CD4-positive, alpha-beta T cell treated with Interleukin-4 for 1 hour (primary cell): ENCODE measurements at places on chromosomes 13 and 19.

- peak; percentile 94 for DNase-seq
Measured at GRCh38 chr19:9796113-9796773, 22.6 kb downstream of the FBXL12 start.

- no peak for DNase-seq
Measured at GRCh38 chr19:38922482-38922881, 8.1 kb downstream of the SARS2 start.

GRCh38 chr13:106205871-106206270 is 329.6 kb downstream of the EFNB2 start:
- DNase-seq: no peak

- DNase-seq: peak; percentile 64
Measured at GRCh38 chr19:17385878-17386611, 8.0 kb downstream of the CCDC194 start.

- no peak for DNase-seq
Measured at GRCh38 chr13:51998723-51999509, 12.3 kb downstream of the ATP7B start.

- no peak for DNase-seq
Measured at GRCh38 chr19:28862238-28862637, 350.7 kb downstream of the UQCRFS1 start.

DNA sequence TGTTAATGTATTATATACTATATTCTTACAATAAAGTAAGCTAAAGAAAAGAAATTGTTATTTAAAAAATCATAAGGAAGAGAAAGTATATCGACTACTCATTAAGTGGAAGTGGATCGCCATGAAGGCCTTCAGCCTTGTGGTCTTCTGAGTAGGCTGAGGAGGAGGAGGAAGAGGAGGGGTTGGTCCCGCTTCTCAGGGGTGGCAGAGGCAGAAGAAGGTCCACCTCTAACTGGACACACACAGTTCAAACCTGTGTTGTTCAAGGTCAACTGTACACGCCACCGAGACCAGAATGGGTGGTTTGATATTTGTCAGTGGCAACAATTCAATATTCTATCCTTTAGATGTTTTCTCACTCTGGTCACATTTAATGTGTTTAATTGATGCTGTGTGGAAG is 67.2 kb downstream of the ALOX5AP start:
- no peak for DNase-seq

GRCh38 chr13:30808600-30808999 is 73.3 kb downstream of the ALOX5AP start:
- no peak for DNase-seq

DNA sequence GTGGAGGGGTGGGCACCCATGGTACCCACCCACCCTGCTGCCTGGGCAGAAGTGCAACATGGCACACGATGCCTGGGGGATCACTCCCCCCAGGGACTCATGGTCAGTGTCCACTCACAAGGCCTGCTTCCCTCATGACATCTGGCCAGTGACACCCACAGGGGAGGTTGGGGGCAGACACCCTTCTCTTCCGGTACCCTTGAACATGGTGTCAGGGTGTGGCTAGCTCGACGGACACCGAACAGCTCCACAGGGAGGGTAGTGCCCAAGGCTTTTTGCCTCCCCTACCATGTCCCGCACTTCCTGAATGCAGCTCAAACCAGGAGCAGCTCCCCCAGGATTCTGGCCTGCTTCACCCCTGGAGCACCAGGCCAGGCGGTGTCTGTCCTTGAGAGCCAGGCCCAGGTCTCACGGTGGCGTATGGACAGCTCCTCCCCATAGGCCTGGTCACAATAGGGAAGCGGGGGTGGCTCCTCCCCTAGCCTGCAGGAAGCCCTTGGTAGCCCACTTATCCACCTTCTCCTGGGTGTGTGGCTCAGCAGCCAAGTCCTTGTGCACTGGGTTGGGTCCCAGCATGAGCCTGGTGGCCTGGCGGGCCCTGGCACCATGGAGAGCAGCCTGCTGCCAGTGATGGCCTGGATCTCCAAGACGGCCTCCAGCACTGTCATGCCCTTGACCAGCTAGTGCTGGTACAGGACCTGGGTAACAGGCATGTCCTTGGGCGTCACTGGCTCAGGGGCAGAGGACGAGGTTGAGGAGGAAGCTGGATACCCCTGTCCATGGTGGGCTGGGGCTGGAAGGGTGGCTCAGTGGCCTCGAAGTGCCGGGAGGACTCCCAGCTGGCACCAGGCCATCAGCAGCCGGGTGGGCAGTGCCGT is 7.8 kb downstream of the ACP4 start:
- no peak for DNase-seq

GRCh38 chr13:85019121-85019520 is 780.1 kb downstream of the SLITRK6 start:
- DNase-seq: no peak

- no peak for DNase-seq
Measured at GRCh38 chr13:44921246-44921877, 67.9 kb downstream of the NUFIP1 start.

- DNase-seq: no peak
Measured at GRCh38 chr13:113981194-113981605, 7.3 kb upstream of the C13orf46 start.

DNA sequence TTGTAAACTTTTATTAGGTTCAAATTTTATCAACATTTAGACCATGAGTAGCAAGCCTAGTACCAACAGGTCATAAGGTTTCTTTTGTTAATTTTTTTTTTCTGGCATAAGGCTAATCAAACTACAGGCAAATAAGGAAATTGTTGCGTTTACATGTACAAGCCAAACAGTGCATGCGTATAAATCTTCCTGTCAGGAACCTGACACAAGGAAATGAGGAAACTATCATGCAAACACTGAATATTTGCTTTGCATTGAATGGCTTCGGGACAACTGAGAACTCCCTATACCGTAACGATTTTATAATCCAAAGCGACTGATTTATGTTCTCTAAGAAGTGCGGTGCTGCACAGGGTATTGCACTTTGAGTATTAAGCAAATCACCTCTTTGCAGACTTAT is 133.0 kb upstream of the TRPC4 start:
- DNase-seq: no peak

DNA sequence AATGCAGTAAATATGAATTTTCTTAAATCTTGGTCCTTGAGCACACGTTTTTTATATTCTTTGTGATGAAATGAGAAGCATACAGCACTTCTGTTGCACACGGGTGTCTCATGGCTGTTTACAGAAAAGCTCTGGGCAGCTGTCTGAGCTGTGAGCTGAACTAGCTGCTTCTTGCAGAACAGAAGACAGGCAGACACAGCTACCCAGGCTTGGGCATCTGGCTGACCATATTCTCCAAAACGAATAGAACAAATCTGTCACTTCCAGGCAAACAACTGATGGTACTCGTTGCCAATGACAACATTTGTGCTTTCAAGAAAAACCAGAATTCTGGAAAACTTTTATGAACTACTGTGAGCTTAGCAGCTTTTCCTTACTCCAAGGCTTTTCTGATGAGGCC is 16.2 kb downstream of the PCID2 start:
- no peak for DNase-seq

- no peak for DNase-seq
Measured at GRCh38 chr13:43792076-43792881, 5.5 kb upstream of the ENOX1 start.

GRCh38 chr13:62309904-62310303 is 894.3 kb upstream of the PCDH20 start:
- DNase-seq: no peak

DNA sequence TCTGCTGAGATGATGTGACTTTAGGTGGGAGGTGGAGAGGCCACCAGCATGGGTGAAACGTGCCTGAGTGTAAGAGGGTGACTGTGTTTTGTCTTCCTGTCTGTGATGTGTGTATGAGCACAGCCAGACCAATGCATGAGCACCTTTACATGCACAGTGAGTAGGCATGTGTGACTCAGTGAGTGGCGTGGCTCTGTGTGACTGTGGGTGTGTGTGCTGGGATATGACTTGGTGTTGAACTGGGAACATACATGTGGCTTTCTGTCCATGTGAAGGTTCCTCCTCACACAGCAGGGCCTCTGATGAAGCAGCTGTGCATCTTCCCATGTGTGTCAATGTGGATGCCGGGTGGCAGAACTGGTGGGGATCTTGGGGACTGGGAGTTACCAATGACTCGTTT is 19.9 kb upstream of the LGALS13 start:
- no peak for DNase-seq

DNA sequence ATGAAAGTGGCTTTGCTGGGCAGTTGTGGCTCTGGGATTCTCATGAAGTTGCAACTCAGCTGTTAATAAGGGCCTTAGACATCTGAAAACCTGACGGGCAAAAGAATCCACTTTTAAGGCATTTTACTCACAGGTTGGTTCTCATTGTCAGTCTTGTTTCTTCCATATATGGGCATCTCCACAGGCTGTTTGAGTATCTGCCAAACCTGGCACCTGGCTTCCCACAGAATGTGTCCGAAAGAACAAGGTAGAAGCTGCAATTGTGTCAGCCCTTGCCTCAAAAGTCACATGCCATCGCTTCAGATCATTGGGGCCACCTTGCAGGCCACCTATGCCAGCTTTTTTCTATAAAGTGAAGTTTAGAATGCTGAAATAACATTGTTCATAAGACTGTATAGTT is 102.4 kb downstream of the KCTD12 start:
- no peak for DNase-seq

- no peak for DNase-seq
Measured at GRCh38 chr13:107809125-107809524, 406.2 kb downstream of the LIG4 start.
